ENCODE measurements at places on chromosomes 2 and 18. TPM values are rescaled to one million over a fixed set of nuclear protein-coding genes. Genes with fewer than 3 reads are reported as not detected.

The C18orf54 gene
- total RNA-seq: 7.5 TPM

GRCh38 chr18:23071285-23071684, 64.0 kb upstream of the CABLES1 start:
- no peak for DNase-seq

DNA sequence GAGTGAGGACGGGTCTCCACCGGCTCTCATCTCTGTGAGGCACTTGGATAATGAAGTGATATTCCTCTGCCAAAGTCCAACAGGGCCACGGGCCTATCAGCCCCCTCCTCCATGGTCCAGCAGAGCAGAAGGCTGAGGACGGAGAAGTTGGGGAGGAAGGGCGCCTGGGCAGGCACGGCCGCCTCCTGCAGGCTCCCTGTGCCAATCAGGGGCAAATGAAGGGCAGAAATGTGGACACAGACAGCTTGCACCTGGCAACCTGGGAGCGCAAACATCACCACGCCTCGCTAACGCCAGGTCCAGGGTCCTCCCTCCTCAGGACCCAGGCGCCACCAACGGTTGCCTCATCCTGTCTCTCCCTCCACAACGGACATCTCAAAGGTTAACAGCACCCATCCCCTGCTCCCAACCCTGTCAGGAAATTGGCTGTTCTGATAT, 24.3 kb downstream of the SMAD7 start:
- no peak for DNase-seq

DNA sequence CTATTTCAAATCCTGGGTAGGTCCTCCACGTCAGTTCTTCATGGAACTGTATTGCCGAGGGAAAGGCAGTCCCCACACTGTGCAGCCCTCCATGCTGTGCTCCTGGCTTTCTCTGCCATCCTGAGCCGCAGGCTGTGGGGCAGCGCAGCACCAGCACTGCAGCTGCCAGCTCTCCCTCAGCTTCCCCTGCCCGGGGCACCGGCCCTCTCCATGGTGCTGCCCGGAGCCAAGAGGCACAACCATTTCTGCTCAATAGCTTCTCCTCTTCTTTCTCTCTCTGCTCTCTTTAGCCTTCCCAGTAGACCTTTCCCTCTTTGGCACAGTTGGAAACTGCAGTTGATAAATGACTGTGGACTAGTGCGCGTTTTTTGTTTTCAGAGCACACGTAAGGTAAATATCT, 12.1 kb downstream of the ANKRD23 start:
- no peak for DNase-seq

DNA sequence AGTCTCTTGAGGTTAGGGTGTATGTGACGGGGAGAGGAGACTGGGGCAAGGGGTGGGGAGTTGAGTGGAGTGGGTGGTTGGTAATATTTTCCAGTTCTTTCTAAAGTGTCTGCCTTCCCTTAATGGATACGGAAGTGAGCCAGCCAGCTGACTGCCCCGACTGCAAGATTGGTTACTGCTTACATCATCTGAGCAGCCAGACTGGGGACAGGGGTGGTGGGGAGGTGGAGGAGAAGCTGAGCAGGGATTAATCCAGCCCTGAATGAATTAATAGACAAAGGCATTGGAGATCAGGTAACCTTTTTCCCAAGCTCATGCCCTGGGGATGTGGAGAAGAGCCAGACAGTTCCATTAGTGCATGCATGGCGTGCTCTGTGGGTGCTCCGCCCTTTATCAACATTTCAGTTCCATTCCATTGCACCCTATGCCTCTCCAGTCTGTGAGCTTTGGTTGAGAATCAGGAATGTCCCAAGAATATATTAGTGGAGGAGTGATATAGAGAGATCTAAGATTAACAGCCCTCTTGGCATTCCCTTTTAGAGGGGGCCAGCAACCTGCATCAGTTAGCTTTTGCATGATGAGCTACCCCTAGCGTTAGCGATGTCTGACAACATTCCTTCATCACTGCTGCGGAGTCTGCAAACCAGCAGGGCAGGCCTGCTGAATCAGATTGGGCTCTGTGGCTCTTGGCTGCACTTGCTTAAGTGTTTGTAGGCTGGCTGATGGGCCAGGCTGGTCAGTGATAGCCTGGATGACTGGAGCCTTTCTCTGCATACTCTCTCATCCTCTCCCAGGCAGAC, 67.4 kb downstream of the TNP1 start:
- peak; percentile 59 for DNase-seq
